CD4-positive, CD25-positive, alpha-beta regulatory T cell (primary cell): ENCODE measurements at places on chromosomes 4 and X.

- no peak for DNase-seq
These were observed 534.7 kb downstream of the KCNIP4 start for GRCh38 chr4:21413807-21414370.

- DNase-seq, result no peak
These were observed 13.0 kb downstream of the SH3BP2 start for GRCh38 chr4:2805712-2806389.

DNA sequence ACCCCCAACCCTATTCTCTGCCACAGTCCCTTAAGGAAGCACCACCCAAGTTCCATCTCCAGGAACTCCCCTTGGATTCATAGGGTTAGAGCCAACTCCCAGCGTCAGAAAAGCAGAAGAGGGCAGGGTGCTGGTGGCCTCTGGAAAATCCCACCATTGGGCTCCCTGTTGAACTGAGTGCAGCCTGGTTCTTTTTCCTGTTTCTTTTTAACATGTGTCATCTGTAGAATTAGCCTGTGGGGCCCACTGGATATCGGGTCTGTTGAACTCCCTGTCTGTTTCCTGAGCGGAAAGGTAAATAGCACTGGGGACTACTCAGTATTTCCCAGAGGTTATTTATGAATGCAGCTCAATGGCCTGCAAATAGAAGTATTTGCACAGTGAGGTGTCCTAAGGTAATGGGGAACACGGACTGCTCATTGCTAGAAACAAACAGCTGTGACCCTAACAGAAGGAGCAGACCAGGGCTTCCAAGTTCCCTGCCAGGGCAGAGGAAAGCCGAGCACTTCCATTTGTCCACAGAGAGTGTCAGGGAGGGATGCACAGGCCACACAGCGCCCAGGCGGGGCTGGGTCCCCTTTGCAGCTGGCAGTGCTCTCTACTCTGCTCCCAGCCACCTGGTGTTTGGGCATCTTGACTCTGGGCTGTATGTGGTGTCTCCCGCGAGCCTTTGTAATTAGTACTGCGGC, 102.6 kb downstream of the FHDC1 start:
- no peak for DNase-seq

GRCh38 chr4:24471486-24472160, 112.7 kb downstream of the DHX15 start:
- no peak for DNase-seq

GRCh38 chr4:176845636-176846035, 52.9 kb upstream of the VEGFC start:
- no peak for DNase-seq

- DNase-seq, result no peak
These were observed 2.2 kb upstream of the SRD5A3 start for GRCh38 chr4:55343887-55344286.

- DNase-seq, result no peak
These were observed 619.5 kb downstream of the EPHA5 start for GRCh38 chr4:65050786-65051185.

GRCh38 chr4:184768296-184768695, 34.4 kb upstream of the CENPU start:
- no peak for DNase-seq

- no peak for DNase-seq
These were observed 85.0 kb downstream of the ALPK1 start for GRCh38 chr4:112381996-112382692.

- DNase-seq, result no peak
These were observed 77.3 kb downstream of the SHROOM4 start for GRCh38 chrX:50736656-50737055.

- DNase-seq, result no peak
These were observed 45.0 kb upstream of the MSANTD1 start for GRCh38 chr4:3203971-3204431.

- no peak for DNase-seq
These were observed 400.5 kb downstream of the PDGFC start for GRCh38 chr4:156571146-156571545.

DNA sequence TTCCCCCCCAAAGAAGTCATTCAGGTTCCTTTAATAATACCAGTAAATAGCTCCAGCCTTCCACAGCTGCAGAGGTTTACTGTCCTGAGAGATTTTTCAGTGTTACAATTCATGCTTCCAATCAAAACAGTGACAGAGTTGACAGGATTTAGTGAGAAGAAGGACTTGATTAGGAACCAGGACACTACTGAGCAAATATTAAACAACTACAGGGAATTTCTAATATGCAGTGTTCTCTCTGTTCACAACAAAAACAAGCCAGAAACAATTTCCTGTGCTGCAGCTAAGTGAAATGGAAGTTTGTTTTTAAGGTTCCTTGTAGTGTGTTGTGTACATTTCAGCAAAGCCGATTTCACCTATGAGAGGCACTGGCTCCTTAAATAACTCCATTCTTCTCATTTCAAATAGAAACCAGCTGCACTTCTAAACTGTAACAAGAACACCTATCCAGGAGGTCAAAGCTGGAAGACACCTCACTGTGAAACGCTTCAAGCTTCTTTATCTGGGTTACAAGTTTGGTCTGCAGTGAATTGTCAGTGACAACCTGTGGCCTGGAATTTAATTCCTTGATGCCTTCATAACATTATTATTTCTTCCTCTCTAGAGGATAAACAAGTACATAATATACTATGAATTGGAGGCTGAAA, 149.3 kb downstream of the RASL11B start:
- no peak for DNase-seq

- no peak for DNase-seq
These were observed 140.1 kb upstream of the NDP start for GRCh38 chrX:44113337-44113736.

GRCh38 chr4:26141911-26142638, 178.7 kb upstream of the RBPJ start:
- DNase-seq, result no peak

- no peak for DNase-seq
These were observed 1183.2 kb downstream of the RAPGEF2 start for GRCh38 chr4:160286051-160286450.

GRCh38 chr4:86033171-86033570, 326.7 kb downstream of the MAPK10 start:
- no peak for DNase-seq

GRCh38 chr4:148101235-148101634, 341.0 kb downstream of the NR3C2 start:
- no peak for DNase-seq
